NCI-H2029 treated with DMSO at 0.1 percent for 48 hours (cell line): ENCODE measurements at places on chromosomes 1 and 21.
A peak's percentile ranks its signal among the peaks of the same experiment; 100 is the strongest.

DNA sequence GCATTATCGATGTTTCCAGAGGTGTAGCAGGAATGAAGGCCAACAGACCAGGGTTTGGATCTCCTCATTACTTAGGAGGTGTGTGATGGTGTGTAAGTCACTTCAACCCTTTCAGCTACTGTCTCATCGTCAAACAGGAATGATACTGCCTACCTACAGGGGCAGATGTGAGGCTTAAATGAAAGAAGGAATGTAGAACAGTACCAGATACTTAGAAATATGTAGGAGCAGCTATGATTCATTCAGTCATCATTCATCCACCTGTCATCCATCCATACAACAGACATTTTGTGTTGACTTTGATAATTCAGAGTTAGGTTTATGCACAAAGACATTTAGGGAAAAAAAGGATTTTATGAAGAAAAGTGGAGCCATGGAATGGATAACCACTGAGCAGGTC is 486.9 kb upstream of the DAB1 start:
- DNase-seq = no peak

DNA sequence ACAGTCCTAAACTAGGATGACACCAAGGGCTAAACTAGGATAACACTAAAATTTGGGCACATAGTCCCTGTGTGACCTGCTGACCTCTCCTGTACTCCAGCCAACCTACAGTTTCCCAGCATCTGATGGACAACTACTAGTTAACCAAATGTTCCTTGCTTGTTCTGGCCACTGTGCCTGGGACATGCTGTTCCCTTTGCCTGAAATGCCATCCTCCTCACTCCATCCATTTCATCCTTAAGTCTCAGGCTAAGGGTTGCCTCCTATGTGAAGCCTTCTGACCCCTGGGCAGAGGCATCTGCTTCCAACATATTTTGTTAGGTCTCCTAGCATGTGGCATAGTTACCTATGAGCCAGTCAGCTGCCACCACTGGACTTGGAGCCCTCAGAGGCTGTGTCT is 204.9 kb upstream of the JUN start:
- no peak for DNase-seq

DNA sequence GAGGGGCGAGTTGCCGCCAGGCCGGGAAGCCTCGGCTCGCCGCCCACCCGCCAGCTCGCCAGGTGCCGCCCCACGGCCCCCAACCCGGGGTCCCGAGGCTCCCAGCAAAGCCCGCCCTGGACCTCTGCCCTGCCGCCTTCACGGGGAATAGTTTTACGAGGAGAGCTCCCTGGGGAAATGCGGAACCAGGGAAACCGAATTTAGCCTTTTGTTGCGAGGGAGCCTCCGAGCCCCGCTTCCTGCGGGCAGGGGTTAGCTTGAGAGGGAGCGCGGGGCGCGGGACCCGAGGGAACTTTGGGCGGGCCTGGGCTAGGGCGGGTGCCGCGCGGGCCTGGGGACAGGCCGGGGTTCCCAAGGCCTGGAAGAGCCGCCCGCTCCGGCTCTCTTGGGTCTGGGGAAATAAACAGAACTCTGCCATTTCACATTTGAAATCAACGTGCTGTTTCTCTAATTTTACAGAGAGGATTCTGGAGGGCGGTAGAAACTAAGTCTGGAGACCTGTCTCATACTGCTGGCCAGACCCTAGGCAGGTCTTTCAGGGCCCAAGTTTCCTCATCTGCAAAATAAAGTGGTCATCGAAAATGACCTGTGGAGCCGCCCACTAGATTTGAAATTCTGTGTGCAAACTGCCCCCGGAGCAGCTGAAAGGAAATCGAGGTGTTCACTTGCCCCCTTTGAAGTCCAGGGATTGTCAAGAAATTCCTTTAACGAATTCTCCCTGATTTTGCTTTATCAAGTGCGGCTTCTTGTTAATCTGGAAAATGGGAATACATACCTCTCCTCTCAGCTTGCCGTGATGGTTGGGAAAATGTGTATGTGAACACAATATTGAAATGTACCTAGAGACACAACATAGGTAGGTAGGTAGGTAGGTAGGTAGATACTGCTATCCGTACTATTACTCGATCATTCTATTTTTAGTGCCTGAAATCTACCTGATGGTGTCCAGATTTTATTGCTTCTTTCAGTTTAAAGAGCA is 749 bp upstream of the GLUL start:
- no peak for DNase-seq

DNA sequence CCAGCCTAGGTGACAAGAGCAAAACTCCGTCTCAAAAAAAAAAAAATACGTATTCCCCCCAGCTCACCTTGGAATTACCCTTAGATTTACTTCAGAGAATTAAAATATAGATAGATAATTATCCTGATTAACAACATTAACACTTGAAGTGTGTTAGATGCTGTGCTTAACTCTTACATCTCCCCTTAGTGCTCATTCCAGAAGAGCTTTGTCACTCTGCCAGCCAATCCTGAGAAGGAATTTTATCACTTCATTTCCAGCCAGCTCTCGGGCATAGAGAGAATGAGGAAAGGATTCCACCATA is 1.6 kb upstream of the SHC1 start:
- DNase-seq = no peak

GRCh38 chr1:63813829-63814277 is 40.0 kb downstream of the ROR1 start:
- no peak for DNase-seq

DNA sequence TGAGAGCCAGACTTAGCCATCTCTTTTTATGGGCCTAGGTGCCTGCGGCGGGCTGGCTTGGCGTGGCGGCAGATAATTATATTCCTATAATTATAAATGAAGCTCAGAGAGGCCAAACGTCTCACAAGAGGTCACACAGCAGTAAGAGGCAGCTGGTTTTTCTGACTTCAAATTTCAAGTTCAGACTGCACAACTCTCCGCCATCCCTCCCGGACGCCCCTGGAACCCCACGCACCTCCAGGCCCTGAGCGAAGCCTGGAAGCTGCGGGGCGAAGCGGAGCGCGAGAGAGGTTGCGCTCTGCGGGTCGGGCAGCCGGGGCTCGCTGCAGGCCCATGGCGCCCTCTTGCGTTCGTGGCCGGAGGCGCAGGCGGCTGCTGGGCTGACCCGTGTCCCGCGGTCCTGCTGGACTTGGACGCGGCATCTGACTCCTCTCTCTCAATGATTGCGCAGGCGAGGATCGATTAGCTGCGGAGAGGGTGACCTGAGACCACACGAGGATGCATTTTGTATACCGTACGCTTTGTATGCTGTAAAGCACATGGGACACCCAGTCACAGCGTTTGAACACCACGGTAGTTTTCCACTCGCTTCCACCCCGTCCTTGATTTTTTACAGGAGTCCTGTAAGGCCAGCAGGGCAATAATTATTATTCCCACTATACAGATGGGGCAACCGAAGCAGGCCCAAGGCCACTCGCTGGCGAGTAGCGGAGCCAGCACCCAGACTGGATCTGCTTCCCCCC is 272.7 kb downstream of the FOXD2 start:
- DNase-seq = peak; percentile 76
